ENCODE measurements at places on chromosomes 12 and 14.

GRCh38 chr12:32107359-32108267 lies 966 bp downstream of the BICD1 start:
- no peak for DNase-seq

GRCh38 chr14:25521616-25522015 lies 471.7 kb upstream of the STXBP6 start:
- no peak for DNase-seq

DNA sequence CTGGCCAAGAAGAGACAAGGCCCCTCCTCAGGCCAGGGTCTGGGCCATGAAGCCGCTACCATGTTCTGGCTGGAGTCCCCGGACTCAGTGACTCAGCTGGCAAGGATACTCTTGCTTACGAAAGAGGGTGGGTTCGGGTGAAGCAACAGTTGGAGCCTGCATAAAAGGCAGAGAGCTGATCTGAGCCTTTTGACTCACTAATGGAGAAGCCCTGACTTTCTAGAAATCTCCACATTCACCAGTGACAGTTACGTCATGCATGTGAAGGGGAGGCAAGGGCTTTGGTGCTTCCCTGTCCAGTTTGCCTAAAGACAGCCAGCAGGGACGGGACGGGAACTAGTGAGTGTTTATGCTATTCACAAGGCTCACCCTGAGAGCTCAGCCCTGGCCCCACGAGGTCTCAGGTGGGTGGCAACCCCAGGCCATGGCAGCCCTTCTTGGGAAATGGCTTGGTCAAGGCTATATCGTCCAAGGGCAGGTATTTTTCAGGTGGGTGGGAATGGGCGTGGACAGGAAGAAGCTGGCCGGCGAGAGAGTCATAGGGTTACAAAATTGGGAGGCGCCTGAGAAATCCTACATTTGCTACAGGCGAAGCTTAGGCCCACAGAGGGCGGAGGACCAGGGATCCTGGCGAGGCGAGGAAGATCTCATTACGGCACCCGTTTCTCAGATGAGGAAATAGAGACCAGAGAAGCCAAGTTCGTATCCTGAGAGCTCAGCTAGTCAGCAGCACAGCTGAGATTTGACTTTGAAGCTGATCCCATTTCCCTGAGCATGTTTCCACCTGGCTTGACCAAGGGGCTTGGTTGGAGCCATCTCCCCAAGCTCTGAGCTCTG lies 314.6 kb downstream of the BCL11B start:
- no peak for DNase-seq

DNA sequence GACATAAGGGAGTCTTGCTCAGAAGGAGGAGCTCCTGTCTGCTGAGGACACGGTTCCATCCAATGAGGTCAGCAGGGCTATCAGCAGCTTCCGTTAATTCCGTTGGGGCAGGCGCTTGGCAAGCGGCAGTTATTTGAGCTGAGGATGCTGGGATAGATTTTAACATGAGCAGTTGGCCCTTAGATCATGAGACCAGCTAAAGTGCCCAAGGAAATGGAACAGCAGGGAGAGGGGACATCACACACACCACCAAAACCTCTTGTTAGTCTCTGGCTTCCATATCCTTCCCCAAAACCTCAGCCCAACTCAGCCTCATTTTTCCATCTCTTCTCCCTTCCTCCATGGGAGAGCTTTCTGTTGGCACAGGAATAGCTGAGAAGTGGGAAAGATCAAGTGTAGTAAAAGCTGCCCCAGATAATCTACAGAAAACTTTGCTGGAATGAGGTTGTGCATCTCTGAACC lies 138.7 kb upstream of the PZP start:
- no peak for DNase-seq

- no peak for DNase-seq
Measured at GRCh38 chr12:25459541-25459951, 93.5 kb downstream of the LMNTD1 start.

GRCh38 chr12:106845902-106846301 lies 71.4 kb downstream of the RIC8B start:
- no peak for DNase-seq

DNA sequence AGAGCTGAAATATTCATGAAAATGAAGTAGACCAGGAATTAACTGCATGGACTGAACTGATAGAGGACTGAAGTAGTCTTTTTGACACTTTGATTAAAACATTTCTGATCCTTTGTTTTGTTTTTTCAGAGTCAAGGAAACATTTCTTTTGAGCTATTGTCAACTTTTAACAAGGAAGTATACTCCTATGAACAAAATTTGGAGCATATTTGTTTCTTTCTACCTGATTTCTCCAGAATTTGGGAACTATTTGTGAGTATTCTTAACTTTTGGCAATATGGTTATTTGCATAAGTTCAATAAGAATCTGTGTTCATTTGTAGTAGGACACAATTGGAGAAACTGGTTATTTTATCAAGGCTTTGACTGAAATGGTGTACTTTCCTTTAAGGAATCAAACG lies 71.3 kb upstream of the HECTD1 start:
- no peak for DNase-seq

- DNase-seq = no peak
Measured at GRCh38 chr12:117592588-117593305, 231.3 kb upstream of the NOS1 start.

GRCh38 chr14:104722938-104723650 lies 935 bp upstream of the ADSS1 start:
- no peak for DNase-seq

DNA sequence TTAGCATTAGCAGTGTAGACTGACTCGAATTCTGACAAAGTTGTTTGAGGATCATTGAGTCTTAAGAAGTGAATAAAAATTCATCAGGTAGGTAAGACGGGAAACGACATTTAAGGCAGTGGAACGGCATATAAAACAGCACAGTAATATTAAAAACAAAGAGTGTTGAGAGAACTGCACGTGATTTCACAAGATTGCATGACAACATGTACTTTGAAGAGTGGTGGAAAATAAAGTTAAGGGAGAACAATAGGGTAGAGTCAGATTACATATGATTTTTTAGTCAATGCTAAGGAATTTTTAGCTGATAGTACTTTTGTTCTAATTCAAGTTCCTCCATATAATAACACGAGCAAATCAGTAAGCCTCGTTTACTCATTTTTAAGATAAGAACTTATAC lies 115.4 kb downstream of the SOX5 start:
- no peak for DNase-seq

- DNase-seq = no peak
Measured at GRCh38 chr14:94342334-94342934, 19.3 kb upstream of the SERPINA6 start.

GRCh38 chr12:12266873-12267741 lies at the start of gene LRP6:
Gene LRP6, minus strand, starts transcription at chr12:12267044. Its CDS starts 309 bp downstream, at chr12:12266735.
- DNase-seq = peak; percentile 50

- no peak for DNase-seq
Measured at GRCh38 chr12:99223579-99223978, 424.0 kb upstream of the GARIN6 start.

DNA sequence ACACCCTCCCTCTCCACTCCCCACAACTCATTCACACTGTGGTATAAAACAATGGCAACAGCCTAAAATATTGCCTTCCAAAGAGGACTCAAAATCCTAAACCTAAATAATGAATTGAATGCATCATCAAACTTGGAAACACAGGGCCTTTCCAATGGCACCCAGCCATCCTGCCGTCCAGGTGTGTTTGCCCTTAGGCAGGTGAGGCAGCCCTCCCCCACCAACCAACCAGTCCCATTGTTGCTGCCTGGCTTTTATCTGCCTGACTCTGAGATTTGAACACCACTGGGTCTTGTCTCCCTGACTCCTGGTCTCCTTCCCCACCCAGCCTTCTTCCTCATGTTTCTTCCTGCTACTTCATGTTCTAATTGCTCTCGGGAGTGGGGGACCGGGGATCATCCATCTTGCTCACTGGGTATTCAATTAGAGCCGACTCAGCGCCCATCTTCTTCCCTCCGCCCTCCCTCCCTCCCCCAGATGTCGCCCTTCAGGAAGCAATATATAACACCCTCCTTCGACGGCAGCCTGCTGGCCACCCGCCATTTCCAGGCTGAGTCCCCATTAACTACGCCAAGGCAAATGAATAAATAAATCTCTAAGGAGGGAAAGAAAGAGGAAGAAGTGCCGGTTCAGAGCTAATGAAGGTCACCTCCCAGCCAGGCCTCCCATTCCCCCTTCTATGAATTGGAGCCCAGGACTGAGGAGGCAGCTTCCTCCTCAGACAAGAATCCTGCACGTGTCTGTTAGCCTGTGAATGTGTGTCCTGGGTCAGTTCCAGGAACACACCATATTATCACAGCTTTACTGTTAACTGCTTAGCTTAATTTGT lies 36.3 kb upstream of the NTF3 start:
- DNase-seq = no peak

DNA sequence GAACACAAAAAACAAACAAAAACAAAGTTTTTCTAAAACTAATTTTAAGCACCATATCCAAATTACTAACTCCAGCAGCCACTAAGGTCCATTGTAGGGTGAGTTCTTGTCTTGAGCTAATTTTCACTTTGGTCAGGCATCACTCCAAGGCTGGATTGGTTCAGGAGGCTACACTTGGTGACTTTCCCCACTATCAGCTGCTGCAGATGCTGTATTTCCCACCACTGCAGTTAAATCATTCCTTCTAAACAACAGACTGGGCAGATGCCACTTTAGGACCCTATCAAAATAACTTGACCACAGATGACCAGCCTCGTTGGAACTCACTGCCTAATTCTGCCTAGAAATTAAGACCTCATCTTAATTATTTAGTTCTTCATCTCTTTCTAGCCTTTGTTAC lies 140.5 kb downstream of the SLC16A7 start:
- no peak for DNase-seq

- no peak for DNase-seq
Measured at GRCh38 chr12:20368114-20368650, at the start of gene PDE3A. Gene PDE3A, plus strand, starts transcription at chr12:20368537. Its CDS starts 748 bp downstream, at chr12:20369285.

DNA sequence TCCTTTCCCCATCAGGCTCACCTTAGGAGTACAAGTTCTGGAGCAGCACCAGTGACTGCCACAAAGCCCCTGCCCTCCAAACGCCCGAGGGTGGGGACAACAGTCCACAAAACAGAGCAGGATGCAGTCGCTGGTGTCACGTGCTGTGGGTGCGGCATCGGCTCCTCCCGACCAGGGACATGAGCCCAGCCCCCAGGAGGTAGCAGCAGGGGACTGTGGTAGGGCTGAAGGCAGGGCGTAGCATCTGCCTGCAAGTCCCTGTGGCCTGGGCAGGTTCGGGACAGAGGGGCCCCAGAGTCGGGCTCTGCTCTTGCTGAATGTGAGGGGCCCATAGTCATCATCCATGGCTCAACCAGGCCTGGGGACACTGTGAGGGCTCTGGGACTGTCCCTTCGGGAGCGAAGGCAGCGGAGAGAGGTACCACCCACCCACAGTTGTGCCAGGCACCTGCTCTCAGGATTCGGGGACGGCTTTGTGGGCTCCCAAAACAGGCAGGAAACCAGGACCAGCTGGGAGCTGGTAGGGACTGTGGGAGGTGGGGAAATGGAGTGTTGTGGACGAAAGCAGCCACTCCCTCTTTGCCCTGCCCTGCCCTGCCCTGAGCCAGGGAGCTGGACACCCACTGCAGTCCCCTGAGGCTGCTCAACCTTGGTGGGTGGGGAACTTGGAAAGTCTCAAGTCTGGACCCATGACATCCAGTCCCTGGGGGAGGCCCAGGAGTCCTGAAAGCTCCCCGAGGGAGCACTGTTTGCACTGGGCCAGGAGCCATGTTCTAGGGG lies 30.7 kb downstream of the FBRSL1 start:
- no peak for DNase-seq

DNA sequence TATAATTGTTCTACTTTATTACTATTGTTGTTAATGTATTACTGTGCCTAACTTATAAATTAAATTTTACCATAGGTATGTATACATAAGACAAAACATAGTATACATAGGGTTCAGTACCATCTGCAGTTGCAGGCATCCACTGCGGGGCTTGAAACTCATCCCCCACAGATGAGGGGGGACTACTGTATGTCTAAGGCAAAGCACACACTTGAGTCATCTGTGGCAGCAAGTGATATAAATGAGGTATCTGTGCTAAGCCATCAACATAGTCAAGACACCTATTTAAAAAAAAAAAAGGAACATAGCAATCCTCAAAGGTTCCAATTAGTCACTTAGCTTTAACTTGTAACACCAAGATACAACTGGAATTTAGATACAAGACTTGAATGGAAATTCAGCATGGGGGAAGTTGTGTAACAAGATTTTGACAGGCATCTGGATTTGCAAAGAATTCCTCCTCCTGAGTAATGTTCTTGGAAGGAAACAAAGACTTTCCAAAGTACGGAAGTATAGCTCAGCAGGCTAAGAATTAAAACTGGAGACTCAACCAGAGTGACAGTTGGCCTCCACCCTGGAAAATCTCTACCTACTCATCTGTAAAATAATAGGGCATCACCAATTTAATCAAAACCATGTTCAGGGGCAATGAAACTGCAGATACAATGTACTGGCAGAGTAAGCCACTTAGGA lies 14.9 kb downstream of the DCAF5 start:
- DNase-seq = no peak

DNA sequence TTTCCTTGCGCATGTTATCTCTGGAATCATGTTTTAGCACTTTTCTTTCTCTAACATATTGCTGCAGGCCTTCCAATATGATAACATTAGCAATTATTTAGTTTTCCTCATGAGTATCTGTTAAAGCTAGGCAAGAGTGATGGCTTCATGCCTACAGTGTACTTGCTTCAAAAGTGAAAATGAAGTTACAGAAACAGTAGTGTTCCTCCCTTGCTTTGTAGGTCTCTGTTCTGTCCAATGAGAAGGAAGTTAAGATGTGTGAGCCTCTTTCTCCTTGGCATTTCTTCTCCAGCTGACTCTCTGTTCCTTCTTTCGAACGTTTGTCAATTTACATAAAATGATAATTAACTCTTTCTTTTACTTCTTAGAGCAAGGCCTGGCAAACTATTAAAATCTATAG lies 22.2 kb downstream of the LRRIQ1 start:
- DNase-seq = no peak

- no peak for DNase-seq
Measured at GRCh38 chr12:106144847-106145246, 6.1 kb upstream of the NUAK1 start.

- no peak for DNase-seq
Measured at GRCh38 chr12:1499351-1499750, 95.0 kb downstream of the FBXL14 start.

DNA sequence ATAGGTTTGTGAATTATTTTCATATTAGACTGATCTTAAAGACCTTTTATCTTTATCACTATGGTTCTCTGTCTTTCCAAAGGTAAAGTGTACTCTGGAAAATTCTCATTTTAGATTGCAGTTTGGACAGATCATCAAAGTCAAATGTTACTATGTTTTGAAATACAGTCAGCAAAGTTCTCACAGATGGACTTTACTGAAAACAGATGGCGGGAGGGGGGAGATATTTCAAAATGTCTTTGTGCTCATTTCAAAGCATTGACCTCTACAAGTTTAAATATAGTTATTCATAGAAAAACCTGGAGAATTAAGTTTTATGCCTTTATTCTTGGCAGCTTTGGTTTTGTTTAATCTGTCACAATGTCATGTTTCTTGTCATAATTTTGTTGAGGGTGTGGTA lies 51.8 kb upstream of the LRTM2 start:
- no peak for DNase-seq

DNA sequence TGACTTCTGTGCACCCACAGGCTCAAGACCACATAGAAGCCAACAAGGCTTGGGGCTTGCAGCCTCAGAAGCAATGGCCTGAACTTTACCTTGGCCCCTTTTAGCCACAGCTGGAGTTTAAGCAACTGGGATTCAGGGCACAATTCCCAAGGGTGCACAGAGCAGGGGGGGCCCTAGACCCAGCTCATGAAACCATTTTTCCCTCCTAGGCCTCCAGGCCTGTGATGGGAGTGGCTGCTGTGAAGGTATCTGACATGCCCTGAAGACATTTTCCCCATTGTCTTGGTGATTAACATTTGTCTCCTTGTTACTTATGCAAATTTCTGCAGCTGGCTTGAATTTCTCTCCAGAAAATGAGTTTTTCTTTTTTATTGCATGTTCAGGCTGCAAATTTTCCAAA lies 21.9 kb downstream of the GABARAPL1 start:
- no peak for DNase-seq

All from stimulated activated CD8-positive, alpha-beta memory T cell treated with anti-CD3 and anti-CD28 coated beads, Interleukin-2, amount 100 ng/mL, for 1 hour (primary cell).